ENCODE measurements at places on chromosomes 1 and 21. TPM values are rescaled to one million over a fixed set of nuclear protein-coding genes. Genes with fewer than 3 reads are reported as not detected.

- no peak for DNase-seq
These were observed 53.4 kb downstream of the DMRTA2 start for GRCh38 chr1:50369830-50370229.

DNA sequence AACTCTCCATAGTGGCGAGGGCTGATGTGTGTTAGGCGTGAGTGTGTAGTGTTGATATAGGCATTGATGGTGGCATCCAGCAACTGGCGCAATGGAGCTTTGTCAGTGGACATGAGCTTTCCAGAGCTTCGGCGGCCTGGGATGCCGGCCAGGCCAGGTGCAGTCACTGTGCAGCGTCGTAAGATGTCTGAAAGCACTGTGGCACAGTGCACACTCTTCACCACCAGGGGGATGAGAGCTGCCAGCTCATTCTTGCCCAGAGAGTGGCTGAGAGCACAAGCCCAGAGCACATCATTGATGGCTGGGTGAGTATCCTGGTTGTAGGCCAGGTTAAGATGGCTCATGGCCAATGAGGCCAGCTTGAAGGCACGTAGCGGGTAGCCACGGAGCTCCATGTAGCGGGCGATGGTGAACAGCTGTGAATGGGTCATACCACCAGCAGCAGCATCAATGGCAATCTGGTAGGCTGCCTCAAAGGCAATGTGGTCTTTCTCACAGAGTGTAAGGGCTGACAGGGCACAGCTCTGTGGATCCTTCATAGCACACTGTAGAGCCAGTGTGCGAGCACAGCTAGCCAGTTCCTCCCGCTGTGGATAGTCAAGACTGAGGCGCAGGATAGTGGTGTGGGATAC is 6.7 kb downstream of the UROD start:
- DNase-seq: peak; percentile 84

GRCh38 chr1:228048120-228048519 is 34.4 kb upstream of the ARF1 start:
- DNase-seq: peak; percentile 80

S100A14 gene
- not detected for total RNA-seq

DNA sequence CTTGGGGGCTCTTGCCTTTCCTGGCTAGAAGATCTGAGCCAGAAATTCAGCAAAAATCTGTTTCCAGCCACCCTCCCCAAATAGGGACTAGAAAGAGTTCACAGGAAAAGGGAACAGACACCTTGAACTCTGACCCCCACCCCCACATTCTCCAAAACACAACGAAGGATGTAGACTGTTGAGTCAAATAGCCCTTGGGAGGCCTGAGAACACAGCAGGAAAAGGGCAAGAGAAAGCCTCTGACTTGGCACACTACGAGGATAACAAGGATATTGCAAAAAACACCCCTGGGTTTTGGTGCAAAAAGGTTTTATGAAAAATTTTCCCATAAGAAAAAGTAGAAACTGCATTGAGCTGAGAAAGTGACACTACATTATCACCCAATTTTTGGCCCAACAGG is 1.9 kb upstream of the YRDC start:
- DNase-seq: no peak

MIXL1 gene
- 0.18 TPM for total RNA-seq

DNA sequence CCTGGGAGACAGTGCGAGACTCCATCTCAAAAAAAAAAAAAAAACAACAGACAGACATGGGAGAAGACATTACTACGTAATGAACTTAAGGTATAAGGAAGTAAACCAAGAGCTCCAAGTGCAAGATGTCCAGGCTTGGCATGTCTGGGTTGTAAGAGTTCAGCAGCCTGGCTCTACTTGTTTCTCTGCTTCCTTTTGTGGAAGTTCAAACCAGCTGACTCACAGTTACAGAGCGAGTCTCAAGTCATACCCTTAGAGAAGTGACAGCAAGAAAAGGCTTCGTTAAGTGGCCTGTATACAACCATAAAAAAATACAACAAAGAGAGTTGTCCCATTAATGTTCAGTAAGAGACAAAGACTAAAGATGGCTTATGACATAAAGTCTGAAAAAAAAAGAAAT is 1.3 kb downstream of the RIT1 start:
- no peak for DNase-seq

GJB5 gene
- total RNA-seq: not detected

GRCh38 chr1:90402893-90403849 is 313.9 kb downstream of the BARHL2 start:
- no peak for DNase-seq

- no peak for DNase-seq
These were observed 642 bp upstream of the SLC16A1 start for GRCh38 chr1:112956544-112957132.
